ENCODE measurements at places on chromosomes 1 and 21.

GRCh38 chr1:34156739-34157138 lies 8.3 kb downstream of the CSMD2 start:
- no peak for DNase-seq

DNA sequence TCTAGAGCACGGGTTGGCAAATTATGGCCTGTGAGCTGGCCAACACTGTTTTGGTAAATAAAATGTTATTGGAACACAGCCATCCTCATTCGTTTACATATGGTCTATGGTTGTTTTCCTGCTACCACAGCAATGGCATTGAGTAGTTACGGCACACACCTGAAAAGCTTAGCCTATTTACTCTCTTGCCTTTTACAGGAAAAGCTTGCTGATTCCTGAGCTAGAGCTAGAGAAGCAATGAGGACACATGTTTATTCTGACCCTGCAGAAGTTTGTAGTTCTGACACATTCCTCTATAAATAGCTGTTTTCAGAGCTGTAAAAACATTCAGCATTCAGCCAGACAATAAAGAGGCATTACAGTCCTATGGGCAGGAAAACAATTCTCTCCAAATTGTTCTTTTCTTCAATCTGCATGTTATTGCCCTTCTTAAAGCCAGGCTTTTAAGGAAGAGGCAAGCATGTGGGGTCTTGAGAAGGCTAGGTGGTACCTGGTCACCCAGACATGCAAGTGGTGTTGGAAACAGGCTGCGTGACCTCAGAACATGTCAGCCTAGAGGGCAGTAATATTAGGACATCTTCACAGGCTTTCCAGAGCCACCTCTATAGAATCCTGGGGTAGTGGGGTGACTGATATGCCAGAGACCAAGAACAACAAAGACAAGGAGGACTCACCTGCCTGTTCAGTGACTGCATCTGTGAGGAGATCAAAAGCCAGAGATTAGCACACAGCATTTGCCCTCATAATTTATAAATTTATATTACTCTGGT lies 1.6 kb downstream of the FCRL2 start:
- DNase-seq = no peak

DNA sequence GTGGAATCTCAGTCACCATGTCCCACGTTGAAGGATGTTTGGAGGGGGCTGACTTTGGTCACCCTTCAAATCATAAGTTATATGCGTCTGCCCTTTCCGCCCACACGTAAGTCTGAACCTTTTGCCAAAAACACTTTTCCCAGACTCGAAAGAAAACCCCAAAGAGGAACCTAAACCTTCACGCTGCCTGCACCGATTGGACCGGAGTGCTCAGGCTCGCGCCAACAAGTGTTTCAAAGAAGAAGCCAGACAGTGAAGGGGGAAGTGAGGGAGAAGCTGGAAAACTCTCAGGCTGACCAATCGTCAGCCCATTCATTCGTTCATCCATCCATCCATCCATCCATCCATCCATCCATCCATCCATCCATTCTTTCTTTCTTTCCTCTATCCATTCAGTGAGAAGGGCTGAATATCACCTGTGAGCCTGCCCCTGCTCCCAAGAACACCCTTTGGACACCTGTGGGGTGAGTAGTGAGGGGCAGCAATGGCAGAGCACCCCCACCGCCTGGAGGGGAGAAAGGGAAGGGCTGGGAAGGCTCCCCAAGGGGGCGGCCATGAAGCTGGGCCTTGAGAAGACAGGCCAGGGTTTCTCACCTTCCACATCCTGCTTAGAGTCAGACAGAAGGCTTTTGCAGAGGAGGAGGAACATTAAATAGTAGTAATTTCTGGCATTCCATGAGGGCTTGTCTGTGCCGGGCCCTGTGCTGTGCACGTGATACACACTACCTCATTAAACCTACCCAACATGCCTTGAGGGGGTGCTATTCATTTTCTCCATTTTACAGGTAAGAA lies 27.1 kb upstream of the RUNX3 start:
- DNase-seq = peak; percentile 90

- DNase-seq = no peak
Observed at GRCh38 chr1:38814444-38814983, 45.1 kb downstream of the RRAGC start.

DNA sequence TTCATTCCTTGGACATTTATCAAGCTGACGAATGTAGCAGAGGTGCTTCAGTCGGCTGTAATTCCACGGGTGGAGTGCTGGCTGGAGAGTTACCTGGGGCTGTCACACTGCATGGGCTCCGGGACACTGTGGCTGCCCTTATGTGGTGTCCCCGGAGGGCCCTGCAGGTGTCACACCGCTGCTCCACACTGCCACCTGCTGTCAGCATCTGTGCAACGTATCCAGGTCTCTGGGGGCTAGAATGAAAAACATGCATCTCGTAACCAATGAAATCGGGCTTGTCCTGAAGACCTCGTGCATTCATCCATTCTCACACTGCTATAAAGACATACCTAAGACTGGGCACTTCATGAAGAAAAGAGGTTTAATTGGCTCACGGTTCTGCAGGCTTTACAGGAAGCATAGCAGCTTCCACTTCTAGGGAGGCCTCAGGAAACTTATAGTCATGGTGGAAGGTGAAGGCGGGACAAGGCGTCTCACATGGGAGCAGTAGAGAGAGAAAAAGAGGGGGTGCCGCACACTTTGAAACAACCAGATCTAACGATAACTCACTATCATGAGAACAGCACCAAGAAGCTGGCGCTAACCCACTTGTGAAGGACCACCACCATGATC lies 46.7 kb upstream of the PCBP3 start:
- DNase-seq = peak; percentile 72

Data from suppressor macrophage (primary cell).